CD8-positive, alpha-beta memory T cell (primary cell): ENCODE measurements at places on chromosomes 11 and 22. TPM values are rescaled to one million over a fixed set of nuclear protein-coding genes. Genes with fewer than 3 reads are reported as not detected.

DNA sequence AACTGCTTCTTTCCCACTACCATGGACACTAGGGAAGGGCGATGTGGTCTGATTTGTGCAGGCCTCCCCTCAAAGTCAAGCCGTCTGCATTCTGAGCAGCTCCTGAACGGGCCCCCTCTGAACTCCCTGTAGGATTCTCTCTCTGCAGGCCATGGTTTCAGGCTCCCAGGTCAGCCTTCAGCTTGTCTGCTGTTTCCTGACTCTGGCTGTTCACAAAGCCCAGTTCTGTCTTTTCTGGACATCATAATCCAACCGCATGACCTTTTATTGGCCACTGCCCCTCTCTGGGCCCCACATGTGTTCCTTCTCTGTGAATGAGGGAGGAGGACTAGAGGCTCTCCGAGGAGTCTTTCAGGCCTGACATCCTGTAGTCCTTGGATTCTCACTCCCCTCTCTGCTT is 161.0 kb downstream of the FEZ1 start:
- no peak overlapping the region for H3K27ac ChIP-seq
- no peaks in the 10 kb centered on the region for H3K27me3 ChIP-seq
- no peaks in the 10 kb centered on the region for H3K36me3 ChIP-seq
- DNase-seq: no peak

DNA sequence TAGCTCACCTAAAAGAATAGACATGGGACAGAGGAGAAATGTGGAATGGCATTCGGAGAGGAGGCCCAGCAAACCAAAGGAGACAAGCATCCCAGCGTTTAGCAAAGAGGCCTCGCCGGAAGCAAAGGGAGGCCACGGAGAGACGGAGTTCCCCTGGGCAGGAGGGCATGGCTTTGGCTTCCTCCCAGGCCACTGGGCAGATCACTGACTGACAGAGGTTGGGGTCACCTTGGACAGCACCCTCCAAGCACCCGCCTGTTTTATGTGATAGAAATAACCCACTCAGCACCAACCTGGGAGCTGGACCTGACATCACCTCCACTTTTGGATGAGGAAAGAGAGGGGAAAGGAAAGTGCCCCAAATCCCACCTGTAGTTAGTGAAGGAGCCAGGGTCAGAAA is 434.1 kb downstream of the BRD1 start:
- no peaks in the 10 kb centered on the region for H3K36me3 ChIP-seq
- H3K27me3 ChIP-seq: no peaks in the 10 kb centered on the region
- no peaks in the 10 kb centered on the region for H3K4me1 ChIP-seq
- no peak for DNase-seq
- H3K27ac ChIP-seq: no peak overlapping the region

DNA sequence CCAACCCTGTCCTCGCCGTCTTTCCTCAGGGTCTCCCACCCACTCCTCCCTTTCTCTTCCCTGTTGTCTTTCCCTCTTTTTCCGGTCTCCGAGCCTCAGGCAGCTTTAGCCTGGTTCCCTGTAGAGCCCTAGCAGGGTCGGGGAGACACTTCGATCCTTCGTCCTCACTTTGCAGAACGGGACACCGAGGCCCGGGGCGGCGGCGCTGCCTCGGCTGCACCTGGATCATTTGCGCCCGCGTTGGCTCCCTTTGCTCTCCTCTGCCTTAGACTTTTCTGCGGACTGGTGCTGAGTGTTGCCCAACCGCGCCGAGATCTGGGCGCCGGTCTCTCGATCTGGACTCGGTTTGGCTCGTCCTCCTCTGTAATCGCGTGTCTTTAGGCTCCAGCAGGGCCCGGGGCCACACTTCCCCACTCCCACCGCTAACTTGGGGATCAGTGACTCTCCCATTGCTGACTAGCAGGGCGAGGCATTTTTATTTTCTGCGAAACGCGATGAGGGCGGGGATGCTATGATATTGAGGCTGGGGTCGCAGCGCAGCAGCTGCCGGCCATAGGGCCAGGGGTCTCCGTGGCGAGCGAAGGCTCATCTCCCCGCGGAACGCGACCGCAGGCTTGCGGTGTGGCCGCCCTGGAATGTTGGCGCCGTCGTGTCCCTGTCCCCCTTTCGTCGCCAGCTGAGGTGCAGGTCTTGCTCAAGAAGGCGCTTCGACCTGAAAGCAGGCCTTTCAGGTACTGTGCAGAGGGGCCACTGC is 1.6 kb upstream of the E2F8 start:
- peaks cover 9% of the 10 kb centered on the region for H3K4me1 ChIP-seq
- no peak for DNase-seq
- H3K27ac ChIP-seq: no peak overlapping the region
- no peaks in the 10 kb centered on the region for H3K36me3 ChIP-seq
- H3K27me3 ChIP-seq: peaks cover 29% of the 10 kb centered on the region

DNA sequence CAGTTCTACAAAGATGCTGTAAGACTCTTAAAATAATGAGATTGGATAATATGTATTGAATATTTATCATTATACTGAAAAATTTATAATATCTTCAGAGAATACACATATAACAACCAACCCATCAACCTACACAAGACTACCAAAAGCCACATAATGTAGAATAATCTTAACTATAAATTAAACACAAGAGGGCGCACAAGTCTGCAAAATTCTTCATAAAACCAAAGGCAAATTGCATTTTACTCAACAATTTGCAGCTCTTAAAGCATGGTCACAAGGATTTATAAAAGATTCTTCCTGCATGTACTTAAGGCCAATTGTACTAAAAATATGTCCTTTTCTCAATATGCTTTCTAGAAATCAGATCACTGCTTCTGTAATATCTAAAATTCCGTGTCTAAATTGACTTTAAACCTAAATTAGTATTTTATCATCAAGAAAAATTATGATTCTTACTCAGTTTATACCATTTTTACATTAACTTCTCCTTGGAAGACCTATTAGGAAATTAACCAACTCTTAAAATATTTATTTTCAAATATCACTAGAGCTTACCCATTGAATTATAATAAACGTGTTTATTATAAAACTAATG is 79.0 kb downstream of the TTC28 start:
- no peaks in the 10 kb centered on the region for H3K36me3 ChIP-seq
- H3K4me3 ChIP-seq: no peak overlapping the region
- H3K4me1 ChIP-seq: no peaks in the 10 kb centered on the region
- no peak for DNase-seq

DNA sequence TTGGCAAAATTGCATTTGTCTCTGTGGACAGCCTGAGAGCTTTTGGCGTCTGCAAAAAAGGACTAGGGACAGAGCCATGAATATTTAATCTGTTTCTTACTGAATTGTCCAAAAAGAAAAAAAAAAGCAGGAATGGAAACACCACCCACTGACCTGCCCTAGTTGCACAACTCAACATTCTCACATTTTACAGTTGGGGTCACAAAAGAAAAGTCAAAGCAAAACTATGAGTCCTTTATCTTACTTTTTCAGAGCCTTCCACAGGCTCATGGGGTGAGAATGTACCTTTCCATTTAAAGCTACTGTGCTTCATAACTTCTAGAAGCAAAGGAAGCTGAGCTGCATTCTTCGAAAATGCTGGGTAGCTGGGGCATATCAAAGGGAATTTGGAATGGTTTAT is 225.7 kb downstream of the FAM76B start:
- no peaks in the 10 kb centered on the region for H3K27me3 ChIP-seq
- no peaks in the 10 kb centered on the region for H3K36me3 ChIP-seq
- H3K27ac ChIP-seq: no peak overlapping the region

DNA sequence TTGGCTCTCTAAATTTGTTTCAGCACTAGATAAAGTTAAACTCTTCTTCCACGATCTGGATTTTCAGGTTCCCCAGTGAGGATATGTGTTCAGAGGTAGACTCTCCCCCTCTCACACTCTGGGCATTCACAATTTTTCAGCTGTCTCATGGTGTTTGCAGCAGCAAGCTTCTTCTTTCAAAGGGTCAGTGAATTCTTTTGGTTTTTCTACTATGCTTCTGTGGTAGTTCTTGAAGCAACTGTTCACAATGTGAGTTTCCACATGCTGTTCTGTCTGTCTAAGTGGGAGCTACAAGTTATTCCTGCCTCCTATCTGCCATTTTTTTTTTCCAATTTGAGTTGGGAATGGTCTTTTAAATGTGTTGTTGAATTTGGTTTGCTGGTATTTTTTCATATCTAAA is 25.4 kb downstream of the CNTF start:
- no peaks in the 10 kb centered on the region for H3K4me1 ChIP-seq
- H3K27ac ChIP-seq: no peak overlapping the region
- no peak overlapping the region for H3K4me3 ChIP-seq
- no peak for DNase-seq
- H3K36me3 ChIP-seq: no peaks in the 10 kb centered on the region
- no peaks in the 10 kb centered on the region for H3K27me3 ChIP-seq

DNA sequence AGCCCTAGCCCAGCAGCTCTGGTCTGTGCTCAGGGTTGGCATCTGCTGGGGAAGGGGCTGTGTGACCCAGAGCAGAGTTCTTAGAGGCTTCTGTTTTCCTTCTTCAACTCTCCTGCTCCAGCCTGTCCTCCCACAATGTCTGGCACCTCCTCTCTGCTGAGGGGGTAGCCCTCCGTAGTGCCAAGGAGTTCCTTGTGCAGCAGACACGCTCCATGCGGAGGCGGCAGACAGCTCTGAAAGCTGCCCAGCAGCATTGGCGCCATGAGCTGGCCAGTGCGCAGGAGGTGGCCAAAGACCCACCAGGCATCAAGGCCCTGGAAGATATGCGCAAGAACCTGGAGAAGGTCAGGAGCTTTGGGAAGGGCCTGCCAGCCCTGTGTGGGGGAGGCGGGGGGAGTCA is 69.3 kb downstream of the CEP164 start:
- no peaks in the 10 kb centered on the region for H3K4me1 ChIP-seq
- peaks cover 11% of the 10 kb centered on the region for H3K36me3 ChIP-seq
- no peak overlapping the region for H3K27ac ChIP-seq
- no peak for DNase-seq

DNA sequence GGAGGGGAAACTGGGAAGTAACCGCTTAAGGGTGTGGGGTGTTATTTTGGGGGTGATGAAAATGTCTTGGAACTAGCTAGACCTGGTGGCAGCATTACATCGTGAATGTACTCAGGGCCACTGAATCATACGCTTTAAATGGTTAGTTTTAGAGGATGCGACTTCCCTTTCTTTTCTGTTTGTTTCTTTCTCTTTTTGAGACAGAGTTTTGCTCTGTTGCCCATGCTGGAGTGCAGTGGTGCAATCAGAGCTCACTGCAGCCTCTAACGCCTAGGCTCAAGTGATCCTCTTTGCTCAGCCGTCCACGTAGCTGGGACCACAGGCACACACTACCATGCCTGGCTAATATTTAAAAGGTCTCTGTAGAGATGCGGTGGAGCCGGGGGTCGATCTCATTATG is 5.6 kb upstream of the MIAT start:
- DNase-seq: no peak
- no peaks in the 10 kb centered on the region for H3K36me3 ChIP-seq
- no peak overlapping the region for H3K4me3 ChIP-seq

DNA sequence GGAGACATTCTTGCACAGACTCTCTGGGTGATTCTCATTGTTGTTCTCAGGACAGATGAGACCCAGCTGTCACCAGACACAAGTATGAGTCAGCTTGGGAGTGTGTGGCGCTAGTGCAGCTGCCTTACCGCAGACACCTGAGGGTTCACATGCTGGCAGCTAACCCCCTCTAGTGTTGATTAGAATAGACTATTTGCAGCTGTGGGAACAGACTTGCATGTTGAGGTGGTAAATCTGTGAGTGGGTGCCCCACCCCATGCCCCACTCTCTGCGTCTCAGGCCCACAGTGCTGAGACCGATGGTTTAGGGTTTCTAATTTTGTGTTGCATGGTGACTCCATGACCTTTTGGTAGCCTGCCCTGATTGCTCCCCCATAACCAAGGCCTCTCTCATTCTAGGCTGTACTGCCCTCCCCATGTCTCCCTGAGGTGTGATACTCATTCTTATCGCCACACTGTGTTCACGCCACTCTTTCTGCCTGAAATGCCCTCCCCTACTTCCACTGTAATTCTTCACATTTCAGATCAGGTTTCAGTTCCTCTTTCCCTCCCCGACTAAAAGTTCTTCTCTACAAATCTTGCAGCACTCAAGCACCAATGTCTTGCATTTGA is 73.7 kb upstream of the KIRREL3 start:
- H3K4me3 ChIP-seq: no peak overlapping the region
- no peaks in the 10 kb centered on the region for H3K36me3 ChIP-seq
- H3K4me1 ChIP-seq: no peaks in the 10 kb centered on the region
- no peaks in the 10 kb centered on the region for H3K27me3 ChIP-seq
- H3K27ac ChIP-seq: no peak overlapping the region

DNA sequence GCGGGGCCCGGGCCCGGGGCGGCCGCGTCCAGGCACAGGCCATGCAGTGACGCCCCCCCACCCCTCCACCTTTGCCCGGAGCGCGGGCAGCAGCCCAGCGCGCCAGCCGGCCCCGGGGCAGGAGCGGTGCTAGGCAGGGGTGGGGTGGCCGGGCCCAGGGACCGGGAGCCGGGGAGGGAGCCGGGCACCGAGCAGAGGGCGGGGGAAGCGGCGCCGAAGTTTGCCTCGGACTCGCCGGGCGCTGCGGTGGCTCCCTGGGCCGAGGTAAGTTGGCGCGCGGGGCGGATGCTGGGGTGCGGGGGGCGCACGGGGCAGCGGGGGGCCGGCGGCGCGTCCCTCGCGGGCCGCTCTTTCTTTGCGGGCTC is 332 bp downstream of the TEAD1 start:
- no peaks in the 10 kb centered on the region for H3K36me3 ChIP-seq
- no peak overlapping the region for H3K27ac ChIP-seq
- no peak for DNase-seq
- H3K4me1 ChIP-seq: peaks cover 11% of the 10 kb centered on the region
- H3K27me3 ChIP-seq: peaks cover 38% of the 10 kb centered on the region

DNA sequence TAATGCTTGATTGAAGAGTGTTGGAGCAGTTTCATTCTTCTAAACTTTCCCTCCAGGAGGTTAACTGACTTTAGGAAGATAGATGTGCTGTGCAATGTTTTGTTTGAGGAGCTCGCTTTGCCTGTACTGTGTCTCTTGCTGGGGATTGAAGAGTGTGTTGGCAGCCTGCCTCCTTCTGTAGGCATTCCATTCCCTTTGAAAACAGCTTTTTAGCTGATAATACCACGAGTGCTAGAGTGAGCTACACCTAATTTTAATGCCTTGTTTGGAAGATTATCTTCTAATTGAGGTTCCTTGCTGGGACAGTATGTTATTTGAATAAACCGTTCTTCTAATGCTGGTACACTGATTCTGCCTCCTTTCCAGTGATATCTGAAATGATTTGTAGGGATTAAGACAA is 7.2 kb downstream of the DDX10 start:
- H3K27ac ChIP-seq: no peak overlapping the region
- peaks cover 11% of the 10 kb centered on the region for H3K36me3 ChIP-seq
- DNase-seq: no peak
- no peak overlapping the region for H3K4me3 ChIP-seq

The KCNE3 gene
- not detected for polyA plus RNA-seq

GRCh38 chr11:119421351-119421750 is 1.6 kb downstream of the THY1 start:
- H3K27ac ChIP-seq: no peak overlapping the region
- no peak overlapping the region for H3K4me3 ChIP-seq
- no peak for DNase-seq
- no peaks in the 10 kb centered on the region for H3K36me3 ChIP-seq

GRCh38 chr11:10116588-10116987 is 177.4 kb downstream of the SBF2 start:
- no peaks in the 10 kb centered on the region for H3K27me3 ChIP-seq
- H3K4me1 ChIP-seq: no peaks in the 10 kb centered on the region
- no peaks in the 10 kb centered on the region for H3K36me3 ChIP-seq
- H3K27ac ChIP-seq: no peak overlapping the region
- DNase-seq: no peak
- no peak overlapping the region for H3K4me3 ChIP-seq
